Vagina (tissue), 2 donors: ENCODE measurements at places on chromosomes 16 and 17. TPM values are rescaled to one million over a fixed set of nuclear protein-coding genes. Genes with fewer than 3 reads are reported as not detected.

- no peak for DNase-seq
Measured at GRCh38 chr16:26363581-26363980, 671.8 kb downstream of the HS3ST4 start.

- DNase-seq: no peak
Measured at GRCh38 chr16:15807603-15808009, 49.2 kb downstream of the MYH11 start.

DNA sequence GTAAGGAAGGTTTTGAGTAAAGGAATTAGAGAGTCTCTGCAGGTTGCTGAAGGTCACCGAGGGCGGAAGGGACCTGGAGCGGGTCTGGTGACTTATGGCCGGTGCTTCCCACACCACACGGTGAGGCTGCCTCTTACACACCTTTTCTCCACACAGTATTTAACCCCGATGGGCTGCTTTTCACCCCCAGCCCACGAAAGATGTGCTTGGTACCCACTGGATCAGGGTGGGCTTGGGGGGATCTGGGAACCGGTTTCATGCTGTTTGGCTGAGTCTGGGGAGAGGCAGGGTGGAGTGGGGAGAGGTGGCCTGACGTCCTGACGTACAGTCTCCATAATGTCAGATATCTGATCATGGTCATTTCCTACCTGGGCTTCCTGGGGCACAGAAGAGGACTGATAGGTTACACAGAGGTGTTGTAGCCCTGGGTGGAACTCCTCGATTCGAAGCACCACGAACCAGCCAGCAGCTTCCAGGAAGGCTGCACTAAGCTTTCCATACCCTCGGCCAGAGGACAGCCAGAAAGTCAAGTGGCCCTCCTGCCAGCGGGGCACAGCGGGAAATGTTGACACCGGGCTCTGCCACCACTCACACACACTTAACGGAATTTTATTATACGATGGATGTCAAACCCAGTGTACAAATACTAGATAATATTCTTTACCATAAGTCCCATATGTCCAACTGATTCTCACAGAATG lies 34.0 kb downstream of the OR1D5 start:
- DNase-seq: no peak

The RPL38 gene
- total RNA-seq: 571 TPM

The LGALS3BP gene
- 488 TPM for total RNA-seq

DNA sequence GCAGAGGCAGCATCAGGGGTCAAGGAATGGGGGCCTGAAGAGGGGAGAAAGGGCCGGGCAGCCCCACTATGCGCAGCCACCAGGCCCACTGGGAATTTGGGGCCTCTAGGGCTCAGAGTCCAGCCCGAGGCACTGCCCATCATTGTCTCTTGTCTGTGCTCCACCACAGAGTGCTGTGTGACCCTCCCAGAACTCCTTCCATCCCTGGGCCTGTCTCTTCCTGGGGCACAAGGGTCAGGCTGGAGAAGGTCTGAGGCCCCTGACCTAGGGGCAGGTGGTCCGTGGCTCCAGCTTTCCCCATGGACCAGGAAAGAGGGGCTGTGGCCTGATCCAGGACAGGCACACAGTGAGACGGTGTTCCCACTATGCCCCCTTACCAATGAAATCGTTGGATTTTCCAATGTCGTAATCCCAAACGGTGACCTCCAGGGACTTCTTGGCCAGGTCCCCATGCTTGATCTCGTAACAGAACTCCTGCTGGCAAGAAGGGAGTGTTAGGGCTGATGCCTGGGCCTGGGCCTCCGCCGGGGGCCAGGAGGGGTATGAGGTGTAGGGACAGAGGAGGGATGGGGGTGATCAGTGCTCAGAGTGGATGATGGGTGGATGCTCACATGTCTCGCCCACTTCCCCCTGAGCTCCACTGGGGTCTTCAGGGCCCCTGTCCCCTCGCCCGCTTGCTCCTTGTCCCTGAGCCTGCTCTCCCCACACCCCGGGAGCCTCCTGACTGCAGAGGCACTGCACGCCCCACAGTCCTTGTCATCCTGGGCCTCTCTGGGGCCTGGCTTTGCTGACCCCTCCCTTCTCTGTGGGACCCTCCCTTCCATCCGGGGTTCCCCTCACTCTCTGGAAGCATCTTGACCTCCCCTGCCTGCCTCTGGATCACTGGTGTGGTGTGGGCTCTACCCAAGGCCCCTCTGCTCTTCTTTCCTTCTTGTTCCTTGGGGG lies 10.7 kb downstream of the SCGB1C2 start:
- DNase-seq: no peak

The ZNF319 gene
- total RNA-seq: 7.9 TPM

The PRDM7 gene
- not detected for total RNA-seq

The LUC7L gene
- total RNA-seq: 79.3 TPM

DNA sequence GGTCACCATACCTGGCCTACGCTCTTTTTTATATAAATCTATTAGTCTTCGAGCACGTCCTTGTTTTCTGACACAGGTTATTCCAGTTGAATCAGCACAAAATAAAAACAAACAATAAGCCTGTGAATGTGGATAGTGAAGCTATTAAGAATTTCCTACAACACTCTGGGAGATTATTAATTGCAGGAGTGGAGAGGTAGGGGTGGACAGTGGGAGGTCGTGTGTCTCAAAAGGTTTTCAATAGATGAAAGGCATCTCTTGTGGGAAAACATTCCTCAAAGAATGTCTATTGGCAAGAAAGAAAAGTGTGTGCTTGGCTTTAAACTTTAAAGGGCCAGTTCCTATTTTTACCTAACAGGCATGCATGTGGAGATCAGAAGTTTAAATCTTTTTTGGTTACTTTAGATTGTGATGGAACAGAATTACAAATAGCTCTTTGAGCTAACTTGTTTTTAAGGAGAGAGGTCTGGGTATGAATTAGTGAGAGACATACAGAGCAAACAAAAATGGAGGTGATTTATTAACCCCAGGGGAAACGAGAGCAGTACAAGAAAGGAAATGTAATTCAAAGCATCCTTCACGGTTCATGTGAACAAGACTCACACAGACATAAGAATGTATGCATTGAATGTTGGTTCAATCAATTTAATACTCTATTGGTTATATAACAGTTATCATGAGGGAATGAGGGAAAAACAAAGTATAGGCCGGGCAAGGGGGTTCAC lies 9.0 kb downstream of the SMYD4 start:
- DNase-seq: no peak

DNA sequence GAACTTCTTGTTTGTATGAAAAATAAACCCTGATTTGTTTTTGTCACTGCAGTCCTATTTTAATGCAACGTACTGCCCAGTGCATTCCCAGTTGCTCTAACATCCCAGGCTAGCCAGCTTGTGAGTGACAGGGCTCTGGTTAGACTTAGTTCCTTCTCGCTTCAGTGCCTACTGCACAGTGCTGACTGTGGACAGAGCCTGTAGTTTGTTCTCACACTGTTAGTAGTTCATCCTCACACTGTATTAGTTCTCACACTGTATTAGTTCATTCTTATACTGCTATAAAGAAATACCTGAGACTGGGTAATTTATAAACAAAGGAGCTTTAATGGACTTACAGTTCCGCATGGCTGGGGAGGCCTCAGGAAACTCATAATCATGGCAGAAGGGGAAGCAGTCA lies 116.6 kb upstream of the SALL1 start:
- no peak for DNase-seq

The ABCC12 gene
- not detected for total RNA-seq

DNA sequence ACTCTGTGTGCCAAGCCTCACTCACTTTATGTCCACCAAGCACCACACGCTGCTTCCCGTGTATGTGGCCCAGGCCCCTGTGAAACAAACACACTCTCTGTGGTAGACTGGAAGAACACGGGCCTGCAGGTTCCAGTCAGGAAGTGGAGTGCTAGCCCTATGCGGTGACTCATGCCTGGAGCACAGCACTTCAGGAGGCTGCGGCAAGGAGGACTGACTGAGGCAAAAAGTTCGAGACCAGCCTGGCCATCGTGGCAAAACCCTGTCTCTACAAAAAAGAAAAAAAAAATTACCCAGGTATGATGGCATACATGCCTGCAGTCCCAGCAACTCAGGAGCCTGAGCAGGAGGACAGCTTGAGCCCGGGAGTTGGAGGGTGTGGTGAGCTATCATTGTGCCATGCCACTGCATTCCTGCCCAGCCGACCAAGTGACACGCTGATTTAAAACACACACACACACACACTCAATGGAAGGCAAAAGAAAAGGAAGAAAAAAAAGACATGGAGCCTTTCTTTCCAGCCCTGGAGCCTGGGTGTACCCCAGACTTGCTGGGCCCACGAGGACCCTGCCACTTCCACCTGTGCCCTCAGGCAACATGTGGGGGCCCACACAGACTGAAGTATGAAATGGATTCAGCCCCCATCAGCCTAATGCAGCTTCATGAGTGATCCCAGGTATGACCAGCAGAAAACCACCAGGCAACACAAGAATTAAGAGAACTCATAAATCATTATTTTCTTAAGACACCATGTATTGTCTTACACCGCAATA lies 126.6 kb downstream of the ANKRD11 start:
- no peak for DNase-seq

GRCh38 chr17:74430706-74431567 lies 951 bp upstream of the GPRC5C start:
- DNase-seq: no peak

- no peak for DNase-seq
Measured at GRCh38 chr17:40901981-40902474, 17.0 kb upstream of the KRT20 start.

DNA sequence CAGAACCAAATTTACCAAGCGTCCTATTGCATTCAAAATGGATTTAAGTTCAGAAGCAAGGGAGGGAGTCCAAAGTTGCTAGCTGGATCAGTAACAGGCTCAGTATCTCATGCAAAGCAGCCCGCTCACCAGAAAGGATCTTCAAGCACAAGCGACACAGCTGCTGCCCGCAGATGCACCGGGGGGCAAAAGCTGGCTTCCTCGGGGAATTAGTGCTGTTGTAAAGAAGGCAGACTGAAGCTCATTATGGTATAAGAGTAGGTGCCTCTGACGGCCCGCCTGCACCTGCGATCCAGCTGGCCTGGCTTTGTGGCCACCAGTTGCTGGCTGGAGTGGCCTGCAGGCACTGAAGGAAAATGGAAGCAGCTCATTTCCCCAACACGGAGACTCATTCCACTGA lies 128.4 kb upstream of the RCVRN start:
- DNase-seq: no peak
